ENCODE measurements at places on chromosomes 13 and 19.

GRCh38 chr13:28384789-28385188 lies 110.1 kb downstream of the FLT1 start:
- DNase-seq, result no peak

DNA sequence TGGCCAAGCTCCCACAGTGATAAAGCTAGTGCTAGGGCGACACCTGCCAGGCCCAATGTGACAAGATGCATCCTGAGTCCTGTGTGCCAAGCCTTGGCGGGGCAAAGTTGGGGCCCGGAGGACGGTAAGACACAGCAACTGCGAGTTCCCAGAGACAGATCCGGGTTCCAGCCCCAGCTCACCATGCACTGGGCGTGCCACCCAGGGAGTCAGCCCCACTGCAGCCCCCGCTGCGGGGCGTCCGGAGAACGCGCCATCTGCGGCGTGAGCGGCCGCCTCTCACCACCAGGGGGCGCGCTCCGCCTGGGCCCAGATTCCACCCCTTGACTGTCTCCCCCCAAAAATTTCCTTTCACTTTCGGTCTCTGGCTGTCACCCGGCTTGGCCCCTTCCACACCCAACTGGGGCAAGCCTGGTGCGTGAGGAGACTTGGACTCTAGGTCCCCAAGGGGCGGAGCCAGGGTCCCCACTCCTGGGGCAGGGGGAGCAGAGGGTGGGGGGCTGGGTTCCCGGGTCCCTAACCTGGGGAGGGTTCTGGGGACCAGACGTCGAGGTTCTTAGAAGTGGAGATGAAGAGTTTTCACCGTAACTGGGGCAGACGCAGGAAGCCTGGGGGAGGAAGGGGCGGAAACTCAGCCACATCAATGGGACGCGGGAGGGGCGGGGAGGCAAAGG lies at the start of gene FLT3LG:
Gene FLT3LG (plus strand): TSS at position 348 of the 674 bp plus-strand sequence. CDS start 425 bp downstream, outside the sequence.
- peak; percentile 68 for DNase-seq

DNA sequence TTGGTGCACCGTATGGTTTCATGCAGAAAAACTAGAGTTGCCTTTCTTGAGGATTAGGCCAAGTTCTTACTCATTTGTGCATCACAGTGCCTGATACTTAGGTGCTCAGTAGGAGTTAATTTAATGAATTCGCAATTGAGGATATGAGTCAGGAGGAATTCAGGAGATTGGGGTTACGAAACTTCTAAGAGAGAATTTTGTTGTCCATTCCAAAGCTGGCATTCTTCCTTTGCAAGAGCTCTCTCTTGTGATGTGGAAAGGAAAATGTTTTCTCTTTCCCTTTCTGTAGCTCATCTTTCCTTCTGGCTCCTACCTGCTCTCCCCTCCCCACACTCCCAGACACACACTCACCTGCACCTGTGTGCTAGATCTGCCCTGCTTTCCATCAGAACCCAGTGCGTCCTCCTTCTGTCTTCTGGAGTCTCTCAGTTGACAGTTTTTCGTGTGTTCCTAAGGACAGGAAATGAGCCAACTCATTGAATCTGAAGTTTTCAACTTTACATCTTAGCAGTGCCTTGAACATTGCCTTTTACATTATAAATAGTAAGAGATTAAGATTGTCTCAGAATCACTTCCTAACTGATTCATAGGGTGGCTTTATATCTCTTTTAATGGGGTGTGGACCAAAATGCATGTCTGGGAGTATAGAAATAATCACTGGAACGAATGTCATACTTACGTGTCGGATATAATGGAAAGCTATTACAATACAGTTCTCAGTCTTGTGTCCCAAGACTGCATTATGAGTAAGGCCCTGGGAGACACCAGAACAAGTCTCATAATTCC lies 19.7 kb upstream of the ERCC5 start:
- peak; percentile 96 for DNase-seq

- peak; percentile 36 for DNase-seq
Measured at GRCh38 chr13:60164234-60164889, 634 bp upstream of the DIAPH3 start.

DNA sequence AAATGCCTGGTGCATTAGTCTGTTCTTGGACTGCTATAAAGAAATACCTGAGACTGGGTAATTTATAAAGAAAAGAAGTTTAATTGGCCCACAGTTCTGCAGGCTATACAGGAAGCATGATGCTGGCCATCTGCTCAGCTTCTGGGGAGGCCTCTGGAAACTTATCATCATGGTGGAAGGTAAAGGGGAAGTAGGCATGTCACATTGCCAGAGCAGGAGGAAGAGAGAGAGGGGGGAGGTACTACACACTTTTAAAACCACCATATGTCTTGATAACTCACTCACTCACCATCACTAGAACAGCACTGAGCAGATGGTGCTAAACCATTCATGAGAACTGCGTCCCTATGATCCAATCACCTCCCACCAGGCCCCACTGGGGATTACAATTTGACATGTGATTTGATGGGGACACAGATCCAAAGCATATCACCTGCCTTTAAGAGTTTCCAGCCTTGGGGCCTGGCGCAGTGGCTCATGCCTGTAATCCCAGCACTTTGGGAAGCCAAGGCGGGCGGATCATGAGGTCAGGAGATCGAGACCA lies 219.0 kb downstream of the KATNAL1 start:
- DNase-seq, result no peak

- peak; percentile 39 for DNase-seq
Measured at GRCh38 chr13:66427458-66427861, 802.7 kb downstream of the PCDH9 start.

DNA sequence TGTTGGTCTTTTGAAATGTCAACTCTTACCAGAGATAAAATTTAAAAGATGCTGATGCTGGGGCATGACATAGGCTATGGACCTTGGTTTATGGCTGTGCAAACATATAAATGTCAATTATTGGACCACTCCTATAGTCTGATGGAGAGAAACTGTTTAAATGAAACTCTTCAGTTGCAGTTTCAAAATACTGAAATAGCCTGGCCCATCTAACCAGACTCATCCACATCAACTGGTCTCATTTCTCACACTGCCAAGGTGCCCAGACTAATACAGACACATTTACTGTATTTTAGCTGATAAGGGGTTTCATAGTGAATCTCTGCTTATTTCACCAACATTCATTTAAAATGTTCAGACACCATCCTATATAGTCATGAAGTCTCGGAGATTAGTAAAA lies 19.9 kb downstream of the SERPINE3 start:
- no peak for DNase-seq

GRCh38 chr13:40409278-40409677 lies 257.2 kb downstream of the FOXO1 start:
- no peak for DNase-seq

DNA sequence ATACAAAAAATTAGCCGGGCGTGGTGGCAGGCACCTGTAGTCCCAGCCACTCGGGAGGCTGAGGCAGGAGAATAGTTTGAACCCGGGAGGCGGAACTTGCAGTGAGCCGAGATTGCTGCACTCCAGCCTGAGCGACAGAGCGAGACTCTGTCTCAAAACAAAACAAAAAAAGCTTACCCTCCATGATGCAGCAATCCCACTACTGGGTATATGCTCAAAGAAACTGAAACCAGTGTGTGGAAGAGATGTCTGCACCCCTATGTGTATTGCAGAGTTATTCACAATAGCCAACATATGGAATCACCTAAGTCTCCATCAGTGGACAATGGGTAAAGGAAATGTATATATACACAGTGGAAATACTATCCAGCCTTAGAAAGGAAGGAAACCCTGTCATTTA lies 19.6 kb upstream of the TTYH1 start:
- DNase-seq, result no peak

- DNase-seq, result no peak
Measured at GRCh38 chr13:111853721-111854120, 213.2 kb upstream of the SOX1 start.

- no peak for DNase-seq
Measured at GRCh38 chr19:30665449-30665848, 293.3 kb downstream of the ZNF536 start.

GRCh38 chr13:79727086-79727485 lies 246.1 kb downstream of the NDFIP2 start:
- no peak for DNase-seq

GRCh38 chr19:23262920-23263319 lies 12.7 kb upstream of the ZNF724 start:
- no peak for DNase-seq

- DNase-seq, result no peak
Measured at GRCh38 chr13:42574011-42574410, at the start of gene TNFSF11. Gene TNFSF11, plus strand, starts transcription at chr13:42574152. Its CDS starts 152 bp downstream, at chr13:42574304.

DNA sequence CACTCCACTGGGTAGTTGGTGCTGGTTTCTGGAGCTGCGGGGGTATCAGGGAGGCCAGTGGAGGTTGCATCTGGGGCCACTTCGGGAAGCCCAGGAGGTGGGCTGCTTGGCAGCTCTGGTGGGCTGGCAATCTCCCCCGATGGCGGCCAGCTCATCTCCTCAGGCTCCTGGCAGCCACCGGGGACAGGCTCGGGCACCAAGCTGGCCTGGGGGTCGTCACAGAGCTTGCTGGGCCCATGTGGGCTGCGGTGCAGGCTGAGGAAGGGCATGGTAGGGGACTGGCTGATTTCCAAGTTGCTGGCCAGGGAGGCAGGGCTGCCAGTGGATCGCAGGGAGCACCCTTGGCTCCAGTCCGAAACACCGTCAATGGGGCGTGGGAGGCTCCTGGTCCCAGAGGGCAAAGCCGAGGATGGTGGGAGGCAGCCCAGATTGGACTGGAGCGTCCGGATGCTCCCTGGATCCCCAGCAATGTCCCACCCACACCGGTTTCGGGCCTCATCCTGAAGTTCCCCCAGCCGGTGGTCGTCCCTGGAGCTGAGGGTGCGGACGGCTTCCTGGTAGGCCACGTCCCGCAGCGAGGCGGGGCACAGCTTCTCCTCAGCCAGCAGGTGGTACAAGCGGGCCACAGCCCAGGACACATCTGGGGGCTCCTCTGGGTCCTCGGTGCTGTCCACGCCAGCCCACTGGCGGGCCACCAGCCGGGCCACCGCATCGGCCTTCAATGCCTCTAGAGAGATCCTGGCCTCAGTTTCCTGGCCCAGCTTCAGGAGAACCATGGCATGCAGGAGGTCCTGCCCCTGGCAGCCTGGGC lies 13.8 kb downstream of the TICAM1 start:
- DNase-seq, result no peak

DNA sequence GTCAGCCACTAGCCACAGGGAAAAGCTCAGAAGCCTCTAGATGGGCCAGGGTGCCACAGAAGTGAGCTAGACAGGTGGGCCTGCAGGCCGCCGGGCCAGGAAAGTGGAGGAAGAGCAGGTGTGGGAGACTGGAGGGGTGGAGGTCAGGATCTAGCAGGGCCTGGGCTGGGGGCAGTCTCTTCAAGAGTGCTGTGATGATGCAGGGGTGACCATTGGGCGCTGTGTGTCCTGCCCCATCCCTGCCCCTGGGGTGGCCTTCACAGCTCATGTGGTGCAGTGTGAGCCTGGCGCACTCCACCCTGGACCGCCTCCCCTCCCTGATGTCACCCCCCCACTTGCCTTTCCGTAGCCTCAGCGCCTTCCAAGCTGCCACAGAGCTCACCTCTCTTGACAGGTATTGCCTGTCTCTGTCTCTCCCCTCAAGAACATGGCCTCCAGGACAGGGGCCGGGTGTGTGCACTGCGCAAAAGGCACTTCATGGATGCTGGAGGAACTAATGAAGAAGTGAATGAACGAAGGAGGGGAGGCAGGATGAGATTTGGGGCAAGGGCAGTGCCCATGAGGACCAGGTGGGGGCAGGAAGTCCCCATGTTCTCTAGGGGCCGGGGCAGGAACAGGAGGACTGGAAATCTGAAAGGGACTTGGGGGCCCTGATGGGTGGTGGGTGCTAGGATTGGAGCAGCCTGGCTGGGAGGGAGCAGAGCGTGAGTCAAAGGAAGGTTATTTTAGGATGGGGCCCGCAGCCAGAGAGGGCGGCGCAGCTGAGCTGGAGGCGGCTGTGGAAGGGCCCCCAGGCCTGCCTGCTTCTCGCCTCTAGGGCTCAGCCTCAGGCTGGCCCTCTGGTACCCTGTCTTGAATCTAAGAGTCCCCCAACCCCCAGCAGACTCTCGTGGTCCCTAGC lies 6.6 kb downstream of the SSBP4 start:
- peak; percentile 65 for DNase-seq

DNA sequence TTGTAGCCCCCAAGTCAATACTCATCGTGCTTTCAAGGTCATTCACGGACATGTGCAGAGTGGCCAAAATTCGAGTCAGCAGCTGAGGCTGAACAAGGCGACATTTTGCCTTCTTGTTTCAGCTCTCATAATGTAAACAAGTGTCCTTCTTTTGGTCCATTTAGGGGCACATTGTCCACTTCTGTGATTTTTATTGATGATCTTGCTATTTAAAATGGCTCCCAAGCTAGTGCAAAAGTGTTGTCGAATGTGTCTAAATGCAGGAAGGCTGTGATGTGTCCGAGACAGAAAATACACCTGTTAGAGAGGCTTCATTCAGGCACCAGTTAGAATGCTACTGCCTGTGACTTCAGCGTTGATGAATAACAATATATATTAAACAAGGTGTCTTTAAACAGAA lies 405.9 kb downstream of the IRS2 start:
- DNase-seq, result no peak

GRCh38 chr13:78620936-78621470 lies 17.7 kb upstream of the POU4F1 start:
- no peak for DNase-seq

- peak; percentile 66 for DNase-seq
Measured at GRCh38 chr13:41864658-41865057, 96.3 kb downstream of the VWA8 start.

- DNase-seq, result no peak
Measured at GRCh38 chr13:28529836-28530235, 34.9 kb upstream of the FLT1 start.

GRCh38 chr13:106118050-106118449 lies 417.4 kb downstream of the EFNB2 start:
- peak; percentile 24 for DNase-seq

- DNase-seq, result no peak
Measured at GRCh38 chr19:38714354-38714778, 29.9 kb downstream of the CAPN12 start.

DNA sequence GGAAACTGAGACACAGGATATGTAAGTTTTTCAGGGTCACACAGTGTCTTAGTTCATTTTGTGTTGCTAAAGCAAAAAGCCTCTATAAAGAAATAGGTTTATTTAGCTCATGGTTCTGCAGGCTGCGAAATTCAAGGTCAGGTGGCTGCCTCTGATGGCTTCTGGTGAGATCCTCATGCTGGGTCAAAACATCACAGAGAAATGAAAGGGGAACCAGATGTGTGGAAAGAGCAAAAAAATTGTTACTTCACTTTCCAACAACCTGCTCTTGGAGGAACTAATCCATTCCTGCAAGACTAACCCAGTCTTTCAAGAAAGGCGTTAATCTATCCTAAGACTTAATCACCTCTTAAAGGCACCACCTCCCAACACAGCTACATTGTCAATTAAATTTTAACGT lies 64.2 kb upstream of the UBL3 start:
- DNase-seq, result no peak

DNA sequence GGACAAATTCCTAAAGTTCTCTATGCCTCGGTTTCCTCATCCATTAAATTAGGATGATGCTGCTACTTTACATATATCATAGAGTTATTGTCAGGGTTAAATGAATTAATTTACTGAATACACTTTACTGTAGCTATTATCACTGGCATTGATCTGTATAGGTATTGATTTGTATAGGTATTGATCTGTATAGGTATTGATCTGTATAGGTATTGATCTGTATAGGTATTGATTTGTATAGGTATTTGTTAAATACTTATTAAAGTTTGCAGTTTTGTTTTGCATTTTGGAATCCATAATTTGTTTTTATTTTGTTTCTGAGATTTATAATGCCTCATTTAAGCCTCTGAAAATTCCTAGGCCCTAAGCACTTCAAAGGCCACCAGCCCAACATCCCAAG lies 2.4 kb upstream of the PPP2R1A start:
- no peak for DNase-seq
